Effector memory CD4-positive, alpha-beta T cell (primary cell): ENCODE measurements at places on chromosomes 6 and 20.
A peak's percentile ranks its signal among the peaks of the same experiment; 100 is the strongest.

GRCh38 chr6:14524319-14524718 is 406.7 kb downstream of the CD83 start:
- no peak for DNase-seq

DNA sequence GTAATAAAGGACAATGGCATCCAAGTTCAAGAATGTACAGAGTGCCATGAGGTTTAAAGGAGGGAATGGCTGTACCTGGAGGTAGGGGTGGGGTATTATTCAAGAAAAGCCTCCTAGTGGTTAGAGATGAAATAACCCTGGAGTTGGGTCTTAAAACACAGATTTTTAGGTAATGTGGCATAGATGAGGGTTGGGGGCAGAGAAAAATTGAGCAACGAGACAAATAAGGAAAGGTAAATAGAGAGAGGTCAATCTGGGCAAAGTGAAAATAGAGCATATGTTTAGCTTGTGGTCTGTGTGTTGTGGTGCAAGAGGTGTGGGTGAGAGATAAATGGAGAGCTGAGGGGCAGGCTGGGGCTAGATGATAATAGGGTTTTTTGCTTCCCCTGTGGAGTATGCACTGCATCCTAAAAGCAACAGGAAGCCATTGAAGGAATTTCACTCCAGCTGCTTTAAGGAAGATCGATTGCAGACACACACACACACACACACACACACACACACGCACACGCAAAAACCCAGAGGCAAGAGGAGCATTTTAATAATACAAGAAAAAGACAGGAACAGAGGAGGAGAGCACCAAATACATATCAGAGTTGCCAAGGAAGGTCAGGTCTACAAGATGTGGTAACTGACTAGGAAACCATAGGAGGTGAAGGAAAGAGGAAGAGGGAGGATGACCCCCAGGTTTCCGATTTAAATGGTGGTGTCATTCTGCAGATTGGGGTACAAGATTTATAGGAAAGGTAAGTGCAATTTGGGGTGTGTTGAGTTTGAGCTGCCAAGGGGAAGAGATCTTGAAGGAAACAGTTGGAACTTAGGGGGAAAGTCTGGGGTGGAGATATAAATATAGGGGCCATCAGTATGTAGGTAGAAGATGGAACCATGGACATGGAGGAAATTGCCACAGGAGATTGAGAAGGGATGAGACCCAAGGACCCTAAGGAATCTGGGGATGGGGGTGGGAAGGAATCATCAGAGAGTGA is 31.3 kb upstream of the ADGRF1 start:
- DNase-seq = no peak

- no peak for DNase-seq
Measured at GRCh38 chr6:160198606-160199211, 59.9 kb downstream of the SLC22A2 start.

GRCh38 chr6:113600551-113601339 is 256.4 kb upstream of the MARCKS start:
- DNase-seq = no peak

GRCh38 chr6:30564114-30564513 is 7.0 kb downstream of the PRR3 start:
- no peak for DNase-seq

DNA sequence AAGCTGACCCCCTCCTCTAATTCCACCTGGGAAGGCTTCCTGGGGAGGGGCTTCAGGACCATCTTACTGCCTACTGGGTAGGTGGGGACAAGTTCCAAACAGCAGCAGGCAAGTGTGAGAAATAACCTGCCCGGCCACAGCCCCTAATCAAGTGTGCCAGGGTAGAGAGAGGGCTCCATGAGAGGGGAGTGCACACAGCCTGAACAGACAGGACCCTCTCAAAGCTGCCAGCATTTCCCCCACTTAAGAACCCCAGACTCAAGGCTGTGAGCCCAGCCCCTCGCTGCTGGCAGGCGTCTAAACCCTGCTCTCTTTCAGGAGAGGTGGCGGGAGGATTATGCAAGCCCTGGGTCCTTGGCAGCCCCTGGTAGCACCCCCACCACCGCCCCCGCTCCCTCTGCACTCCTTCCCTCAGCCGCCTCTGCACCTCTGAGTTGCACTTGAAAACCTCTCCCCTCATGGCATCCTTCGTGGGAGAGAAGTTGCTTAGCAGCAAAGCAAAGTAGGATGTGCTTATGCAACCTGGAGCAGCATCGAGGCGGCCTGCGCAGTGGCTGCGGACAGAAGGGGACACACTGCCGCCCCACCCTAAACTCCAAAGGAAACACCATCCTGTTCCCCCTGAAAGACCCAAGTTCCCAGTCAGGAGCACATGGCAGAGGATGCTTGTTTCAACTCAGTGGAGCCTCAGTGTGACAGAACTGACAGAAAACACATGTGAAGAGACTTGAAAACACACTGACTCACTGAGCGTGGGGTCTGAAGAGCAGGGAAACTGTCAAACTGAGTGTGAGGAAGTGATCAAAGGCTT is 10.5 kb downstream of the DDRGK1 start:
- no peak for DNase-seq

GRCh38 chr20:48143435-48144081 is 358.3 kb upstream of the SULF2 start:
- no peak for DNase-seq

DNA sequence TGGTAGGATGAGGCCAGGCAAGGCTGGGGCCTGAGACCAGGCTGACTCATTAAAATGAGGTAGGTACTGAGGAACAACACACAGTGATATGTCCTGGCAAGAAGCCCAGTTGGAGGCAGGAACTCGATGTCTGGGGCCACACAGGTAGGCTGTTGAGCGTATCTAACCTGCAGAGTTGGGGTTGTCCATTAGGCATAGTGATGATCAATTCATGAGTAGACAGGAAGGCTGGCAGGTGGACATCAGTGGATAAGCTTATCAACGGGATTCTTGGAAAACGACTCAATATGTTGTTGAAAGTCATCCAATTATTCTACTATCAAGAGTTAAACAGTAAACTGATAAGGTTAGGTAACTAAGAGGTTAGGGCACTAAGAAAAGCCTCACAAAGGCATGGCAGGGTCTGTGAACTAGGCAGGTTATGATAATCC is 193.2 kb upstream of the COL21A1 start:
- DNase-seq = no peak

- peak; percentile 72 for DNase-seq
Measured at GRCh38 chr6:31493875-31494694, 3.9 kb upstream of the MICB start.

DNA sequence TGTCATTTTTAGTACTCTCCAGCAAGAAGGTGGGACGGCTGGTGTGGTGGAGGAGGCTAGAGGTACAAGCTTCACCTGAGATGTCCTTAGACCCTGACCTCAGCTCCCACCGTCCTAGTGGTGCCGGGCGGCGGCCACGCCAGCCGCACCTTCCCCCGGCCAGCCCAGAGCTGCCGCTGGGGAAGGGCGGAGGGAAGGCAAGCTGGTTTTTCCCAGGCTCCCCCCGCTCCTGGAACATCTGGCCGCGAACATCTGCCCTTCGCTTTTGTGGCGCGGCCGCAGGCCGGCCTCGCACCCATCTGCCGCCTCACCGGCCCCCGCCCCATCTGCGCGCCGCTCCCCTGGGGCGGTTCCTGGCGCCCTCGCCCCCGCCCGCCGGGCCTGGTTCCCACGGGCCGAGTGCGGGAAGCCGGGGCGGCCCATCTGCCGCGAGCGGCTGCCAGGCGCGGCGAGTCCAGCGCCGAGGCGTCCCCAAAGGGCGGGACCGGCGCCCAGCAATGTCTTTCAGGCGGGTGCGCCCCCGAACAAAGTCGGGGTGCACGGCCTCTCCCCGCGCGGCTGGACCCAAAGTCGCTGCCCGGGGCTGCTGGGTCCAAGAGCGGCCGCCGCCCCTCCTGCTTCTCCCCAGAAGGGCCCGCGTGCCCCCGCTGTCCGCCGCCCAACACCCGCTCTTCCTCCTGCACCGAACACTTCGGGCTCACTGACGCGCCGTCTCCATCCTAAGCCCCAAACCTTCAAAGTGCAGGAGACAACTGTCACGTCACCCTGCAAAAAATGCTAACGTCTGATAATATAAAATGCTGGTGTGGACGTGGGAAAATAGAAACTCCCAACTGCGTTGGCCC is 17.3 kb upstream of the ID1 start:
- no peak for DNase-seq
